ENCODE measurements at places on chromosomes 16 and 17. TPM values are rescaled to one million over a fixed set of nuclear protein-coding genes. Genes with fewer than 3 reads are reported as not detected.

Gene SGSH
- 3.7 TPM for total RNA-seq

Gene ITGAL
- total RNA-seq, result 0.82 TPM

Gene KRT16
- not detected for total RNA-seq

Gene TBC1D3E
- 0.41 TPM for total RNA-seq

Gene FBXW10
- total RNA-seq, result 0.82 TPM

Gene PRSS8
- not detected for total RNA-seq
